ENCODE measurements at places on chromosomes 12 and 14. TPM values are rescaled to one million over a fixed set of nuclear protein-coding genes. Genes with fewer than 3 reads are reported as not detected.

GRCh38 chr14:95452176-95452892, 64.1 kb downstream of the SYNE3 start:
- no peak for DNase-seq

DNA sequence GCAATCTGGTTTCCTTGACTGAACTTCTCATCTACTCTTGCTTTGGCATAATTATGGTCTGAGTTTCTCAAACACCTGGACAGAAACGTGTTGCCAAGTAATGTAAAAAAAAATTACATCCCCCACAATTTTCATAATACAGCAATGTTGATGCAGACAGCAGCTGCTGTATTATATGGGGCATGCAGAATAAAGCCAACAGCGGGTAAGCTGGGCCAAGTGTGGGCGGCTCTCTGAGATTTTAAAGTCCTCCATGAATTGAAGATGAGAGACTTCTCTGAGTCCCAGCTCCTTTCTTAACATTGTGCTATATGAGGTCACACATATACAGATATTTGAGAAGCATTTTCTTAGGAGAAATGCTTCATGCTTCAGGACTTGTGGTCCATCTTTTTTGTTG, 881.2 kb downstream of the GALC start:
- DNase-seq = no peak

The CCDC184 gene
- 0.81 TPM for polyA plus RNA-seq

DNA sequence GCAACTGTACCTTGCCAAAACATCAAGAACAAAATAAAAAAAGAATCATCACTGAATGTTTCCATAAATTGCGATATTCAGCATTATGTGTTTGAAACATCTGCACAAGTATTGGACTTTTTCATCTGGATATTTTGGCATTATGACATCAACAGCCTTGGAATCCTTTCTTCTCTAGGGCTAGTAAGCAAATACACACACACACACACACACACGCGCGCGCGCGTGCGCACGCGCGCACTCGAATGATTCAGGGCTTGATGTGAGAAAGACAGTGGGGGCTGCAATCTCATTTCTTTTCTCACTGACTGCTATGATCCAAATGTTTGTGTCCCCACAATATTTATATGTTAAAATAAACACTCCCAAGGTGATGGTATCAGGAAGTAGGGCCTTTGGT, 90.0 kb upstream of the SLC38A4 start:
- no peak for DNase-seq

- DNase-seq = no peak
These were observed 113.4 kb downstream of the CAPZA3 start for GRCh38 chr12:18851271-18851670.

GRCh38 chr14:94077111-94077821, 3.7 kb downstream of the DDX24 start:
- DNase-seq = no peak

DNA sequence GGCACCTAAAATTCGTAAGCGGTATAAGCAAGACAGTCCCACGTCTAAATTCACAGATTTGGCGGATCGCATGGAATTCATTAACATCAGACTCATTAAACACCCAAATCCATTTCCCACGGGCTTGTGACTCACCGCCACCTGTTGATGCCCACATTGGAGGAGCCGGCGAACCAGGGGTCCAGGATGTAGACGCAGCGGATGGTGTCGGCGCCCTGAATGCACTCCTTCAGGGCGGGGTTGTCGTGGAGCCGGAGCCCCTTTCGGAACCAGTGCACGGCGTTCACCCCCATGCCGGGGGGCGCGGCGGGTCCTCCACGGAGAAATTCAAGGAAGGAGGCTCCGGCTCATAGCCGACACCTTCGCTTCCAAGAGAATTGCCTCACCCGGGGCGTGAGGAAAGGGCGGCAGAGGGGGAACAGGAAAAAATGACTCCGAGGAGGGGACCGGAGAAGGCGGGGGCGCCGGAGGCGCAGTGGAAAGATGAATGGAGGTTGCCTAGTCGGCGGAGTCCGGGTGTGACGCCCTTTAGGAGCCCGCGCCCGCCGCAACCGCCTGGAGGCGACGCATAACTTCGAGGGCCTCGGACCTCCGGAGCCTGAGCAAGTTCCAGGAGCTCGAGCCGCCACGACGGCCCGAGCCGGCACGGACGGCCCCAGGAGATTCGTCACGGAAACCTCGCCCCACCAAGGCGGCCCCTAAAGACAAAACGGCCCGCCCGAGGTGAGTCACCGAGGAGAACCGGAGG, 506 bp downstream of the CRY1 start:
- peak; percentile 13 for DNase-seq

The KRT6C gene
- polyA plus RNA-seq = not detected

The TIMELESS gene
- 45.3 TPM for polyA plus RNA-seq

- no peak for DNase-seq
These were observed 19.7 kb downstream of the VDR start for GRCh38 chr12:47885012-47885501.

DNA sequence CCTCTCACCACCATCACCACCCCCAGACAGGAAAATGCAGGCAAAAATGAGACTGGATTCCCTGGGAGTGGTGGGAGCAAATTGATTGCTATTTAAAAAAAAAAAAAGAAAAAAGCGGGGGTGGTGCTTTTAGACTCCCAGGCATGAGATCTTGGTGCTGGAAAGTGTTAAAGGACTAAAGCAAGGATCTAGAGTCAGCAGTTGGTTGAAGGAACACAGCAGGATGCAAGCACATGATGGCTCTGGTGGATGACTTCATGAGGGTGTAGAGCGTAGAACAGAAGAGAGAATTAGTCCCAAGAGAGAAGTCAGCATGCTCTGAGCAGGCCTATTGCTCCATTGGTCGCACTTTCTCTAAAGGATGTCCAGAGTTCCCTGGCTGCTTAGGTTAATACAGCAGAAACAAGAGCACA, 183.8 kb upstream of the HMGA2 start:
- no peak for DNase-seq

DNA sequence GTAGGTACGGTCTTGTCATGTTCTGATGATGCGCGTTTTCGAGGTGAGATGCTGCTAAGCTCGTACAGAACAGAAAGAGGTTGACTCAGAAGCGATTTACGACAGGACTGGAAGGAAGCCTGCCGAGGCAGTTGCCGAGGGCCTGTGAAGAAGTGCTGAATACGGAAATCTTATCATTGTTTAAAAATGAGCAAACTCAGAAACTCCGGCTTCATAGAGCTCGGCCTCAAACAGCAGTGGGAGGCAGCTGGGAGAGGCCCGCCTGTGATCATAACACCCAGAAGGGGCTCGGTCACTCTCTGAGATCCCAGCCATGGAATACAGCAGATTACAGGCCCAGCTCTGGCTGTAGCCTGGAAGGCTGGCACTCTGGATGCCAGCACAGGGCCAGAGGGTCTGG, 87.4 kb downstream of the CPSF2 start:
- no peak for DNase-seq

The RIN3 gene
- polyA plus RNA-seq = 7.1 TPM

GRCh38 chr12:103957865-103958388, 7.7 kb upstream of the TDG start:
- no peak for DNase-seq

The FOXG1 gene
- not detected for polyA plus RNA-seq

The PPP1R1A gene
- polyA plus RNA-seq = 54.4 TPM

- DNase-seq = no peak
These were observed 119.8 kb downstream of the SLC38A1 start for GRCh38 chr12:46149079-46149464.

The CLEC2A gene
- not detected for polyA plus RNA-seq

- DNase-seq = no peak
These were observed 22.7 kb downstream of the CLEC14A start for GRCh38 chr14:38233218-38233617.

GRCh38 chr12:51246254-51246853, 7.7 kb downstream of the DAZAP2 start:
- no peak for DNase-seq

- DNase-seq = no peak
These were observed 148.6 kb upstream of the DIO3 start for GRCh38 chr14:101412739-101413138.

DNA sequence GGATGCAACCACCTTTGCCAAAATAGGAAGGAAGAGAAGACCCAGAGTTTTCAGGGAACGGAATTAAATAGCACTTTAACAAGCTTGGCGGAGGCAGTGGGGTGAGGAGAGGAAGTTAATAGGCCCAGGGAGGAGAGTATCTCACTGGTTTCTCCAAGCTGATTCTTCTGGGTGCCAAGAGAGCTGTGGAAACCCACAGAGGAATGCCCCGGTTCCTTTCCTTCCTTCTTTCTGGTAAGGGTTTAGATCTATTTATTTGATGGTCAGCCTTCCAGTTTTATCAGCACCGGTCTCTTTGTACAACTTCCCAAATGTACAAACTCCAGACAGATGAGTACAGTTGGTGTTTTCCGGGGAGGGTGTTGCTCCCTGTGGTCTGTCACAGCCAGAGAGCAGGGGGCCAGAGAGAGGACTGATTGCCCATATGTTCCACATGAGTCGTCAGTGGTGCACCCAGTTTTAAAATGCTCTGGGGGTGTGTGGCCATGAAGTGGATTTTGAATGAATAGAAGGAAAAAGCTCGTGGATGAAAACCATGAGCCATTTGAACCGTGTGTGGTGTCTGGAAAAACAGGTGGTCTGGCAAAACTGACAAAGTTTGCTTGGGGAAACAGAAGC, 26.6 kb downstream of the PRKCH start:
- DNase-seq = no peak

DNA sequence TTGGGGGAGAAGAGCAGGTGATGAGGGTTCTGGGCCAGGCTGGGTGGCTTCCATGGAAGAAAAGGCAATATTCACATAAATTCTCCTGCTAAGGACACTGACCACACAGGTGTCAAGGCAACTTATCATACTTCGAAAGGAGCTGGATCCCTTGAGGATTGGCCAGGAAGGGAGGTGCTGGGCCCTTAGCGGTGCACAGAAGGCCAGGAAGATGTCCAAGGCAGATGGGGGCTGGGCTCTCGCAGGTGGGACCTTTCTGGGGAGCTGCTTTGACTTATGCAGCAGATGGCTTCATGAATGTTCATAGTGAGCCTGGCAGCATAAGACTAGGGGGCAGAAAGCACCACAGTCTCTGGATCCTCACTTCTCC, 3.9 kb downstream of the CD63 start:
- DNase-seq = no peak

The DNAI7 gene
- polyA plus RNA-seq = 8.4 TPM

DNA sequence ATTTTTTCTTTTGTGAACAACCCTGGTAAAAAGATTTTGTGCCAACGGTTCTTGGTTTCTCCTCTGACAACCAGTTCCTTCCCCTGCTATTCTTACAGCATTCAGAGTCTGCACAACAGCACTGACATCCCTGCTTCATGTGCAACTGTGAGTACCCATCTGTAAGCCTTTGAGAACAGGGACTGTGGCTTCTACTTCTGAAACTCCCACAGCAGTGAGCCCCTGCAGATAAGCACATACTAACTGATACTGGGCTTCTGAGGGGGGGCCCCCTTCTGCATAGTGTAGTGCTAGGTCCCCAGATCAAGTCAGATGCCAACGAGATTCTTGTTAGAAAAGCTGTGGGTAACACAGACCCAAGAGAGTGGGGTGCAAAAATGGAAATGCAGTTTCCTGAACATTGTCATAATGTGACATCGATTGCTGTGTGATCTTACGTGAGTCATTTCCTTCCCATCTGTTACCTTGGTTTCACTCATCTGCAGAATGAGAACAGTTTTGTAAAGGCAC, 11.1 kb upstream of the NINJ2 start:
- DNase-seq = no peak

GRCh38 chr14:90624732-90625400, 191.4 kb downstream of the TTC7B start:
- DNase-seq = no peak

- DNase-seq = no peak
These were observed 467 bp downstream of the KCNK13 start for GRCh38 chr14:90062127-90062794.

DNA sequence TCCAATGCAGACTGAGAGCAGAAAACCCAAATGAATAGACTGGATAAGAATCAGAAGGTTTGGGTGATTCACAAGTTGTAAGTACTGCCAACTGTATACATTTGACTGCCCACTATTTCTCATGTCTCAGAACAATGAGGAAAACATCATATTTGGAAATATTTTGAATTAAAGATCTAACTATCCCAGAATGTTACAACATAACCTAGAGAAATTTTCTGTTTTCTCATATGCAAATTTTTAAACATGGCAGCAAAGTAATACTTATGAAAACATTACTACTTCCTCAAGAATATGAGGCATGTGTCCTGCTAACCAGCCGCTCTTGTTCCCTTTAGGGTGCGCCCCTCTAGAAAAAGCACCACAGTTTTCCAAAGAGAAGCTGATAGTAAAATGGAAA, 179.9 kb downstream of the PTPRO start:
- DNase-seq = no peak

The A2M gene
- polyA plus RNA-seq = 192 TPM

The NANOG gene
- 0.23 TPM for polyA plus RNA-seq

DNA sequence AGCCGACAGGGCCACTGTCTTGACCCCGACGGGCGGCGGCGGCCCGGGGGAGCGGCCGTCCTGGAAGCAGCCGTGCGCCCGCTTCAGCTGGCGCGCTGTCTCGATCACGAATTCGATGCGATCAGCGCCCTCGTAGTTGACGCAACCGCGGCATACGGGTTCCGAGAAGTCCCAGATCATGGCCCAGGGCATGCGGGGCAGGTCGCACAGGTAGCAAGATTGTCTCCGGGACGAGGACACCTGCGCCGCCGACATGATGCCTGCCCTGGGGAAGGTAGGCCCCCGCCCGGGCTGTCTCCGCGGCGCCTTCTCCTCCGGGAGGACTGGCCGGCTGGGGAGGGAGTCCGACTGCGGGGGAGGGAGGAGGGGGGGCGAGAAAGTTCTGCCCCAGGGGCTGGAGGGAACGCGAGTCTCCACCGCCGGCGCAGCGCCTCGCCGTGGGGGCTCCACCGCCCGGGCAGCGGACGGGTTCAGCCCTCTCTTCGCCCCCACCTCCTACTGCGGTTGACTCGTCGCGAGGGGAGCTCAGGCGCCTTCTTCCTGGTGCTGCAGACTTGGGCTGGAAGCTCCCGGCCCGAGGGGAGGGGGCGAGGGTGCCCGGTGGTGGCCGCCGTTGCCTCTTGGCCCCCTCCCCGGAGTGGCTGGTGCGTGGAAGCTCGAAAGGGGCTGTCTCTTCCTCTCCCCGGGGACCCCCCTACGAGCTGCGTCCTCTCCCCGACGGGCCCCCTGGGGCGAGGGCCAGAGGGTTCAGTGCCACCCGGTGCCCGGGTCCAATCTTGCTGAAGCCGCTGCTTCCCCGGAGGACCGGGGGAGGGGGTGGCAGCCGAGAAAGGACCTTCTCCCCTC, 747 bp downstream of the IRF2BPL start:
- no peak for DNase-seq

DNA sequence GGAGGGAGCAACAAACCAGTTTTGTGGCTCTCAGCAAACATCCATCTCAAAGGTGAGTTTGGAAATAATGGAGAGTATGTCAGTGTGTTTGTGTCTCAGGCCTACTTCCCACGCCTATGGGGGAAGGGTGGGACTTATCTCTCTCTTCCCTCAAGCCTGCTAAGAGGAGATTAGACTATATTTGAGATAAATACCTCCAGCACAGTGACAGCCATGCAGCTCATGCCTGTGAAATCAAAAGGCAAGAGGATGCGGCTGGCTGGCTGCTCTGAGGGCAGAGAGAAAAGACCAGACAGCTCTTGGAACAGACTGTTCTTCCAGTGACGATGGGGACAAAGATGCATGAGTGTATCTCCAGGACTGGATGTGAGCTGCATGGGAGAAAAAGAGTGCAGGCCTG, 14.7 kb upstream of the POC1B start:
- no peak for DNase-seq
